ENCODE measurements at places on chromosomes 7 and 10. TPM values are rescaled to one million over a fixed set of nuclear protein-coding genes. Genes with fewer than 3 reads are reported as not detected.

CDHR1 gene
- total RNA-seq = 127 TPM

STEAP1 gene
- 29.1 TPM for total RNA-seq

SPAG6 gene
- not detected for total RNA-seq

CFAP58 gene
- 0.09 TPM for total RNA-seq

AS3MT gene
- total RNA-seq = 0.61 TPM

C7orf33 gene
- total RNA-seq = not detected

TMEM225B gene
- total RNA-seq = 0.45 TPM

PCLO gene
- total RNA-seq = 7.2 TPM

- DNase-seq = no peak
These were observed 797 bp upstream of the NKX2-3 start for GRCh38 chr10:99531696-99532593.

- peak; percentile 50 for DNase-seq
These were observed 11.8 kb upstream of the PNLIPRP2 start for GRCh38 chr10:116608686-116609594.

DNA sequence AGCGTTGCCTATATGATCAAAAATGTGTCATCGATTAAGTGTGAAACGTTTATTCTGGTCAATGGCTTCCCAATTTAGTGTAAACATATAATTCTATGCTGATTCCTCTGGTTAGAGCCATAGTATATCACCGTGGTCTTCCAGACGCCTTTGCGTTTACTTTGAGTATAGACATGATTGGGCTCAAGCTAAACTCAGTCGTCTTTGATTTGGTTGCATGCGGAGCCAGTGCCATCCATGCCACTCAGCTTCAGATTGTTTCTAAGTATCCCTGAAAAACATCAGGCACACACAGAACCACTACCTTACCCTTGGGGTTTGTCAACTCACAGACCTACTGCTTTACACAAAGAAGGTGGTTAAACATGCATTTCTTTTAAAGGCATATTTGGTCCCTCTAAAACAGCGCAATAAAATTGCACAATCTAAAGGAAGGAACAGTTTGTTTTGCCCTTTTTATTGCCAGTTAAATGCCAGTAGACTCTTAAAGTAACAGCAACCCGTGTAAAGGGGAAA, 273.6 kb upstream of the KLF6 start:
- DNase-seq = no peak

DNA sequence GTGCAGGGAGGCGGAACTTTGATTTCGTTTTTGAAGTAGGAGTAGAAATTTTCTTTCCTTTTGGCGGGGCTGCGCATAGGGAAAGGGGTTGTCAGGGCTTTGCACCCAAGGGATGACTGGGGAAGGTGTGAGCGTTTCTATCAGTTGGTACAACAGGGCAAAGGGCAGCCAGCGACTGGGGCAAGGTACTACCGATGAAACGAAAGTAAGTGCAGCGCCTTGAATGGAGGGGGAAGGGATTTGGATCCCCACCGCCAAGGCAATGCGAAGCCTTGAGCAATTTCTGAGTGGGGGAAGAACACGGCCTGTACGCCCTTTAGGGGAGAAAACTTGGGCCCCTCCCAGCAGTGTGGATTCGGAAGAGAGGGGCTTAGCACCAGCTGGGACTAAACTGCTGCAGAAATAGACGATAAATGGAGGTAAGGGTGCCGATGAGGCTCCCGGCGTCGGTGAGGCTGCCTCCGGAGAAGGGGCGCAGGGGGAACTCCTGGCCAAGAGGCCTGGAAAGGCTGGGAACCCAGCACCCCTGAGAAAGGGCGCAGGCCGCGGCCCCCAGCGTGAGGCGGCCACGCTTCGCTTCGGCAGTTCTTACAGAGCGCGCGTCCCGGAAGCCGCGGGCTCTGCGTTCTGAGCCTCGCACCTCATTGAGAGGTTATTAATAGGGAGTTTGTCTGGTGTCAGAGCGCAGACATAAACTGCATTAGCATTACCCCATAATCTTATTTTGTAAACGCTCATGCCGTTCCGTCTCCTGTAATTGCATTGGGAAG, 10.0 kb upstream of the TLX1 start:
- peak; percentile 76 for DNase-seq

DNA sequence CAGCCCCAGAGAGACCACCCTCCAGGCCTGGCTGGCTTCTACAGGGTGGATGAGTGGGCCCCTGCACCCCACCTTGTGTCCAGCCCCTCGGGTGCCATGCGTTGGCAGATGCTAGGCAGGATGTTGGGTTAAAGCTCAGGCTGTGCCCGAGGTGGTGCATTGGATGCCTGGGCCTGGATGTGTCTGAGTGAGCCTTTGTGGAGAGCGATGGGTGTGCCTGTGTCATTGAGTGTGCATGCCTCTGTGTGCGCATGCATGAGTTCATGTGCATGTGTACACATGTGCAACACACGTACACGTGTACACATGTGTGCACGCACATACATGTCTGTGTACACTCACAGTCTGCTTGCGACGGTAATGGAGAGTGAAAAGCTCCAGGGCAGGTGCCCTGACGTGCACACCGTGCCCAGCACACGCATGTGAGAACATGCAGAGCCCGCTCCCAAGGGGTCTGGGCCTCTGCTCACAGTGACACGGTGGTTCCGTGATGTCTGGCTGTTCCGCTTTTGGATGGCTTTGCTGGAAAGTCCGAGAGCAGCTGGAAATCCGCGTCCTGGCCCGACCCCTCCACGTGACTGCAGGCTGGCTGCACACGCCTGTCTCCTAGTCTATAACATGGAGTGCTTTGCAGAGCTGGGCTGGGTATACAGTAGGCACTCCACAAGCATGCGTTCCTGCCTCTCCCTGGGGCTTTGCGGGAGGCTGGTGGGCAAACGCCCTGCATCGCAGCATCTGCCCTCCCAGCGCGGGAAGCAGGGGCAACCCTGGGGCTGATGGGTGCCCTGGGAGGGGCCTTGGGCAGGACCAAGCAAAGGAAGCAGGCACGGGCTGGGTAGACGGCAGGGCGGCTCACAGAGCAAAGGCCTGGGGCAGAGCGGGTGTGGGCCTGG, 36.9 kb downstream of the ELFN1 start:
- DNase-seq = peak; percentile 18

- DNase-seq = no peak
These were observed 9.2 kb upstream of the SFMBT2 start for GRCh38 chr10:7419998-7420397.

GRCh38 chr7:64087501-64087900, 42.3 kb downstream of the ZNF727 start:
- DNase-seq = no peak

GRCh38 chr10:104824380-104825006, 183.4 kb downstream of the SORCS3 start:
- peak; percentile 4 for DNase-seq

DNA sequence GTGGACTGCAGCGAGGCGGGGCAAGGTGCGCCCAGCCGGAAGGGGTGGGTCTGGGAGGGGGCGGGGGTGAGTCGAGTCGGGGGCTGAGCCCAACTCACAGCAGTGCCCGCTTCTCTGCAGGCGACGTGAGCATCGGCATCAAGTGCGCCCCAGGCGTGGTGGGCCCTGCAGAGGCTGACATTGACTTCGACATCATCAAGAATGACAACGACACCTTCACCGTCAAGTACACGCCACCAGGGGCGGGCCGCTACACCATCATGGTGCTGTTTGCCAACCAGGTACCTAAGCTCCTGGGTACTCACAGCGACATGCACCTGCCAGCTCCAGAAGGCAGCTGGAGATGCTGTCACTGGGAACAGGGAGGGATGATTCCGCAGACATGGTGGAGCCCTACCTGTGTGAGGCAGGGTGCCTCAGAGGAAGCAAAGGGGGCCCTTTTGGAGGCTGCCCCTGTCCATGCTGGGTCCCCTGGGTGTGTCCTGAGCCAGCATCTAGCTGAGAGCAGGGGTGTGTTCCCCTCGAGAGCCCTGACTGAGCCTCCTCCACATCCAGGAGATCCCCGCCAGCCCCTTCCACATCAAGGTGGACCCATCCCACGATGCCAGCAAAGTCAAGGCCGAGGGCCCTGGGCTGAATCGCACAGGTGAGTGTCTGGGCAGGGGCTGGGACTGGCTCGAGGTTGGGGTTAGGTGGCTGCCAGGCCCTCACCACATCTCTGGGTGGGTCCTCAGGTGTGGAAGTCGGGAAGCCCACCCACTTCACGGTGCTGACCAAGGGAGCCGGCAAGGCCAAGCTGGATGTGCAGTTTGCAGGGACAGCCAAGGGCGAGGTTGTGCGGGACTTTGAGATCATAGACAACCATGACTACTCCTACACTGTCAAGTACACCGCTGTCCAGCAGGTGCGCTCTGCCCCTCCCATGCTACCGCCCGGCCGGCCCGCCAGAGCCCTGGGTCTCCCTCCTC, 12.8 kb downstream of the FLNC start:
- no peak for DNase-seq

GRCh38 chr10:45625879-45626278, 46.7 kb downstream of the ZFAND4 start:
- no peak for DNase-seq

GRCh38 chr10:45557275-45557905, 115.2 kb downstream of the ZFAND4 start:
- DNase-seq = no peak

GRCh38 chr10:73974309-73974946, 23.5 kb upstream of the VCL start:
- DNase-seq = no peak

DNA sequence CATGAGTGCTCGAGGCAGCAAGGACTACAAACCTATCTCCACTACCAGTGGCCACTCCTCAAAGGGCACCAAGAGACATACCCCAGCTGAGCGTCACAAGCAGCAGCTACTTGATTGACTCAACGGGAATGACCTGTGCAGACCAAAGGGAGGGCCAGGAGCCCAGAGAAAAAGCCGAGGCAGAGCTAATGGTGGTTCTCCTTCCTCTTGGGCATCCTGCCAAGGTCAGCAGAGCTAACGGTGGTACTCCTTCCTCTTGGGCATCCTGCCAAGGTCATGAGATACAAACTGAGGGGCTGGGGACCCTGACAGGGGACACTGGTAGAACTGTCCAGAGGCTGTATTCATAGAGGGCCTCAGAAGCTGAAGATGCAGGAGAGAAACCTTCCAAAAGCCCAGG, 60.4 kb downstream of the FAM53B start:
- no peak for DNase-seq

DNA sequence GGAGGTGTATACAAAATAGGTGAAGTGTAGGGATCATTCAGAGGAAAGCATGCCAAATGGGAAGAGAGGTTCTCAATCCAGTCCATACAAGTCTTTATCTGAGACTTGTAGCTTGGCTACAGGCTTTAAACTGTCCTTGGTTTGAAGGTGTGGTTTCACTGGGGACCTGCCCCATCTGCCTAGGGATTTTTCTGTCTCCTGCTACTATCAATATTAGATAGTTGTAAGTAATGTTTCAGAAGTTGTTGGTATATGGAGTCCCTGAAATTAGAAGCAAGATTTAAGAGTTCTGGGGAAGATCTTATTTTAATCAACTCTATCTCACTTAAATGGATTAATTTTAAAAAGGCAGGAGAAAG, 100.9 kb downstream of the ANKRD7 start:
- no peak for DNase-seq

DNA sequence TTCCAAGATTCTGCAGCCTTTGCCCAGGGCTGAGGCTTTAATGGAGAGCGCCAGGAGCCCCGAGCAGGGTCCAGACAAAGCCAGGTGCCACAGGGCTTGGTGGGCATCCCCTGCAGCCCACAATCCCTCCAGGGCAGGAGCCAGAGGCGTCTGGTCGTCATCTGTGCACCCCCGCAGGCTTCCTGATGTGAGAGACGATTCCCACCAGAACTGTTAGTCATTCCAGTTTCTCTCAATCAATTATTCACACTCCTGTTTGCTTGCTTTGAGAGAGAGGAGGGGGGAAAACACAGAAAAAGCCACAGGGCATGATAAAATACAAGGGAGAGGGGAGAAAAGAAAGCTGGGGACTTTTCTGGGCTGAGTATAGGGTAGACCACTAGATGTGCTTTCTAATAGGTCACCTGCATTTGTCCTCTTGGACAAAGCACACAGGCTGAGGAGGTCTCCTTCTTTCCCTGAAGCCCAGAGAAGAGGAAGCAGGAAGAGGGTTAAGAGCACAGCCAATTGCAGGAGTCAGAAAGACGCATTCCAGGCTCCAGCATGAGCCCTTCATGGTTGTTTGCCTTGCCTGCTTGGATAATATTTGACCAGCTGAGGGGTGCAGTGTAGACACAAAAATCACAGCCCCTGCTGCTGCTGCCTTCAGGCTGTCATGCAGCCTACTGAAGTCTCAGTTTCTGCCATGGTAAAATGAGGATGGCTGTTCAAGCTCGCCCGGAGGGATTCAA, 194.4 kb downstream of the PLXNA4 start:
- no peak for DNase-seq

- DNase-seq = no peak
These were observed 39.1 kb downstream of the PODXL start for GRCh38 chr7:131517218-131517923.

DNA sequence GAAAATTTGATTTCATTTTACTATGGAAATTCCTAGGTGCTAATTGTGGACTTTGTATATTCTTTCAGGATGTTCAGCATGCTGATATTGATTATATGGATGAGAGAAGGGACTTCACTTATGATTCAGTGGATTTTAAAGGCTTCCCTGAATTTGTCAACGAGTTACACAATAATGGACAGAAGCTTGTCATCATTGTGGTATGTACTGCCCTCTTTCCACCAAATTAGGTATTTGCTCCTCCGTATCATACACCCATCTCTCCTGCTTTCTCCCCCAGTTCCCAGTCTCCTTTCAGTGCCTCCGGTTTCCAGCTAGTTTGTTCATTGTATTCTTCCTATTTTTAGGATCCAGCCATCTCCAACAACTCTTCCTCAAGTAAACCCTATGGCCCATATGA, 34.6 kb downstream of the MGAM start:
- no peak for DNase-seq

- DNase-seq = no peak
These were observed 394.3 kb downstream of the PARD3 start for GRCh38 chr10:34420795-34421194.

DNA sequence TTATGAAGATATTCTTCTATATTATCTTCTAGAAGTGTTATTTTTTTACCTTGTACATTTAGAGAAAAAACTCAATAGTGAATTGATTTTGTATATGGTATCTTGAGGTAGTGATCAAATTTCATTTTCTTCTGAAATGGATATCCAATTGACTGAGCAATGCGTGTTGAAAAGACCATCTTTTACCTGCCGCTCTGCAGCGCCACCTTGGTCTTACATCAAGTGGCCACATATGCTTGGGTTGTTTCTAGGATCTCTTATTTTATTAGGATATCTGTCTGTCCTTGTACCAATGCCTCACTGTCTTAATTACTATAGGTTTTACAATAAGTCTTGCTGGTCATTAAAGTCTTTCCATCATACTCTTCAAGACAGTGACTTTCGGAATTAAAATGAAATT, 53.0 kb downstream of the CUL2 start:
- no peak for DNase-seq

DNA sequence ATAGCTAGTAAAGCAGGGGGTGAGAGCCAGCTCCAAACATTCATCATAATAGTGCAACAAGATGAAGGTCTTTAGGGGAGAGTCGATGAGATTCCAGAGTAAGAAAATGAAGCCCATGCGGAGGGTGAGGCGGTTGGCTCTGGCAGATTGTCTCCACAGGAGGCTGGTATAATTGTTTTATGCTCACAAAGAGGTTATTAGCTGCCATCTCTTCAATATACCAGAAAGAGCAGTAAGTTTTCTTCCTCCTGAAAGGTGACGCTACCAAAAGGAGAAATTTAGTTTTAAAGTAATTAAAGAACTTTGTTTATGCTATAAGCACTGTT, 59.2 kb upstream of the KCNIP2 start:
- DNase-seq = no peak
